ENCODE measurements at places on chromosomes 6 and 20. TPM values are rescaled to one million over a fixed set of nuclear protein-coding genes. Genes with fewer than 3 reads are reported as not detected.

Gene BPIFB4
- total RNA-seq, result not detected

Gene OVOL2
- 17.5 TPM for total RNA-seq

DNA sequence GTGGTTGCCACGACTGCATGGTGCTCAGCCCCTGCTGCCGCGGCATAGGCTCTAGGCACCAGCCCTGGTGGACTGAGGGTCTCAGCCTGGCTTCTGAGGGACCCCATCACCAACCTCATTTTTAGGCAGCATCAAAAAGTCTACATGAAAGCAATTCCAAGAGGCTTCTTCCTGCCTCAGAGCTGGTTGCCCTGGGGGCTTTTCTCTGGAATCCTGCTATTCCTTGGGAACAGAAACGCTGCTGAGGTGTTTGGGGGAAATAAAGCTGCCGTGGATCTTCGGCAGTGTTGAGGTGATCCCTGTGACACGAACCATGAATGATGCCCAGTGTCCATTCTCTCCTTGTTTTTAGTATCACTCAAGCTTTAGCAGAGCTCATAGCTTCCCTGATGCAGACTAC lies 148.4 kb upstream of the LRFN2 start:
- DNase-seq, result no peak

GRCh38 chr6:63353286-63353630 lies 33.5 kb upstream of the LGSN start:
- no peak for DNase-seq

GRCh38 chr20:45088247-45088646 lies 12.7 kb downstream of the KCNS1 start:
- no peak for DNase-seq

GRCh38 chr20:60962367-60963045 lies 289.6 kb upstream of the CDH4 start:
- DNase-seq, result no peak

DNA sequence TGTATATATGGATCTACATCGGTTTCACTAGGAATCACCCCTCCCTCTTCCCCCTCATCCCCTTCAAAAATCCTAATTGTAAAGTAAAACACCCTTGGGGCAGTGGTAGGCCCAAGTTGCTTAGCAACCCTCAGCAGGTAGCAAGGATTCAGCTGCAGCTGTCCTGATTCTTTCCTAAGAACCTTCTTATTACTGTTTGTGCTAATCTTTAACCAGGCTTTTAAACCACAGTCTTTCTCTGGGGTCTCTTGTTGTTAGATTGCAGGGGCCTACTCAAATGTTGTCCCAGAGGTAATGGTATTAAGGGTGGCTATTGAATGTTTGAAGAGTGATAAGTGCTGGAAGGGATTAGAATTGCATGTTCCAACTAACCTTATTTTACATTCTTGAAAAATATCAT lies 46.4 kb downstream of the PRL start:
- no peak for DNase-seq

DNA sequence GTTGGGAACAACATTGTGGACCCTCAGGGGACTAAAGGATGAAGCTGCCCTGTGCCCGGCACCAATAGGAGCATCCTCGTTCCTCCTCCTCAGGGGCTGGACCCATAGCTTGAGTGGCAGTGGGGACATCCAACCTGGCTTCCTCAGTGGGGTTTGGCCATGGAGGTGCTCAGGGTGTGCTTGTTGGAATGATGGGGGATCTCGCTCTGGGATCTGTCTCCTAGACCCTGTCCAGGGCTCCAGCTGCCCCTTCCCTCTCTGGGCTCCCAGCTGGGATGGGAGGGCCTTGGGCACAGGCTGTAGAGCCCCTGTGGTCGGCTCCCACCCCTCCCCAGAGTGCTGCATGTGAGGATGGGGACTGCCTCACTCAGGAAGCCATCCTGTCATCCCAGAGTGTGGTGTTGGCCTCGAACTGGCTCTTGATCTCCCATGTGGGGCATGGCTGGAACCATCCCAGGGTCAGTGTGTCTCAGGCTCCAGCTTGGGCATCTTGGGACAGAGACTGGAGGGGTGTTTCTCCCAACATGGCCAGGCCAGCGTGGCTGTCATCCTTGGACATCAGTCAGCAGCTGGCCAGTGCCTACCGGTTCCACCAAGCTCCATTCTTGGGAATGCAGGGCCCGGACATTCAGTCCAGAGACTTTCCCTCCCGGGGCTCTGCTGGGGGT lies 9.5 kb upstream of the MYT1 start:
- no peak for DNase-seq
